ENCODE measurements at places on chromosomes 5 and 9.

- DNase-seq, result no peak
Measured at GRCh38 chr5:6733411-6734242, 20.4 kb downstream of the TENT4A start.

DNA sequence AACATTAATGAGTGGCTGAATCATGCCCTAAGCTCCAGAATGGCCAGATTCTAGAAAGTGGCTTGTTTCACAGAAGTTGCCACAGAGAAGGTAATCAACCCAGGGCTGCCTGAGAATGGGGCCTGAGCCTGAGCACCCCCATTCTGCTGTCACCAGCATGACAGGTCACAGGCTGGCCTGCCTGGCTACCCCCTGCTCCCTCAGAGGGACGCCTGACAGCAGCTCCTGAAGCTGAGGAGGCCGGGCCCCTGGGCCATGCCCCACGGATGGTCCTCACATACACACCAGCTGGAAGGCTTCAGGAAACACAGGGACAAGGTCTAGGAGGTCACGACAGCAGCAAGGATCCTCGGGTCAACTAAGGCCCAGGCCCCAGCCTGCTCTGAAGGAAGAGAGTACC lies 3.7 kb downstream of the GABRP start:
- DNase-seq, result no peak

DNA sequence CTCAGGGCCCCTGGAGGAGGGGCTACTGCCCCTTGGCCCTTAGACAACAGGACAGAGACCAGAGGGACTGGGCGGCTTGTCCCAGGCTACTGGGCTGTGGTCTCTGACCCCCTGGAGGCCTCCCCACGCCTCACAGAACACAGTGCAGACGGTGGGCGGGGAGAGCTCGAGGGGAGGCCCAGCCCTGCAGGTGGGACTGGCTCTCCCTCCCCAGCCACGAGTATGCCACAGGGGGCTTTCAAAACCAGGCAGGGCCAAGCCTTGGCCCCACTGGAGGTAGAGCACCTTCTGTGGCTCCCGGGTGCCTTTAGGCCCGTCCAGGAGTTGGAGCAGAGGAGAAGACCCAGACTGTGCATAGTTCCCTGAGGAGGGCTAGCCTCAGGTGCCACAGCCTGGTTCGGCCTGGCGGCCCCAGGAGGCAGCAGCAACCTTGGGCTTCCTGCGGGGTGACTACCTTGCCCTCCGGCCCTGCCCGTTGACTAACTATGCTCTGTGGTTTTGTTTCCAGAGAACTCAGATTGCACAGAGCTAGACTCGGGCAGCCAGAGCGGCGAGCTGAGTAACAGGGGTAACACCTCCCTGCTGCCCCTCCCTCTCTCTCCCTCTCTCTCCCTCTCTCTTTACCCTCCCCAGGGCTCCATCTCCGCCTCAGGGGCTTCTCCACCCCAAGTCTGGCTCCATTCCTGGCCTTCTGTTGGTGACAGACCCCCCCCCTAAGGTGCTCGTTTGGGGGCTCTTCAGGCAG lies 15.5 kb downstream of the CARD19 start:
- DNase-seq, result no peak

- DNase-seq, result no peak
Measured at GRCh38 chr9:125650271-125650737, 56.7 kb downstream of the MAPKAP1 start.

- DNase-seq, result no peak
Measured at GRCh38 chr9:137647096-137647714, 28.4 kb downstream of the EHMT1 start.

GRCh38 chr9:70588381-70588780 lies 173.9 kb upstream of the KLF9 start:
- DNase-seq, result no peak

- no peak for DNase-seq
Measured at GRCh38 chr5:169595172-169595820, 11.7 kb downstream of the SPDL1 start.

DNA sequence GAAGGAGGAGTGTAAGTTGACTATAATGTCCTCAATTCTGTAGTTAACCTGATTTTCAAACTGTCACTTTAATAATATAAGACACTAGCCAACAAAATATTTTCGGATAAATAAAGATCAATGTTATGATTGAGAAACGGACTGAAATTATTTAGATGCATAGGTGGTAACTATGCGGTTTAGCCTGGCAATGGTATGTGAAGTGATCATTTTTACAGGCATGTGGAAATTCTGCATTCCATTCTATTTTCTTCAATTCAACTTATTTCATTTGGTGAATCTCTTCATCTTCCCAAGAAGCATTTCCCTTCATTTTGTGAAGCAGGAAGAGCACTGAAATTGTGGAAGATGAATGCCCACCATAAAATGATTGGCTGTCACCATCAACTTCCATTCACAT lies 1457.5 kb upstream of the CDH9 start:
- no peak for DNase-seq
